ENCODE measurements at places on chromosomes 1 and 21. TPM values are rescaled to one million over a fixed set of nuclear protein-coding genes. Genes with fewer than 3 reads are reported as not detected.

DNA sequence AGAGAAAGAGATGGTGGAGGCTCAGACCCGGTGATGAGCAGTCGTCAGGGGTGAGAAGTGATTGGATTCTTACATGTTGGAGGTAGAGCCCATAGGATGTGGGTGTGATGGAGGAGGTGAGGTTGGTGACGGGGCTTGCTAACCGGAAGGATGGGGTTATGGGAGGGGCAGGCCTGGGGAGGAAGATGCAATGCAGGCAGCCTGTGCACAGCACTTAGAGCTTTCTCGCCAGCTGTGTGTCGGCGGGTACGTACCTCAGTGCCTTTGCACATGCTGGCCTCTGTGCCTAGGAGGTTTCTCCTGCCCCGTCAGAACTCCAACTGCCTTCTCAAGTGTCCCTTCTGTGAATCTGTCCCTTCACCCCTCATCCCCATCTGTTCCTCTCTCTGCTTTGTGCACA, 2.9 kb upstream of the BSND start:
- peaks cover 18% of the 10 kb centered on the region for H3K4me1 ChIP-seq
- H3K36me3 ChIP-seq, result no peaks in the 10 kb centered on the region
- no peak overlapping the region for H3K4me3 ChIP-seq

GRCh38 chr1:54488065-54488750, 59.8 kb upstream of the ACOT11 start:
- peak overlapping the region; percentile 99 for H3K27ac ChIP-seq
- peak overlapping the region; percentile 88 for H3K4me3 ChIP-seq
- peaks cover 54% of the 10 kb centered on the region for H3K4me1 ChIP-seq
- no peaks in the 10 kb centered on the region for H3K36me3 ChIP-seq
- peak; percentile 93 for DNase-seq
- H3K27me3 ChIP-seq, result no peaks in the 10 kb centered on the region

DNA sequence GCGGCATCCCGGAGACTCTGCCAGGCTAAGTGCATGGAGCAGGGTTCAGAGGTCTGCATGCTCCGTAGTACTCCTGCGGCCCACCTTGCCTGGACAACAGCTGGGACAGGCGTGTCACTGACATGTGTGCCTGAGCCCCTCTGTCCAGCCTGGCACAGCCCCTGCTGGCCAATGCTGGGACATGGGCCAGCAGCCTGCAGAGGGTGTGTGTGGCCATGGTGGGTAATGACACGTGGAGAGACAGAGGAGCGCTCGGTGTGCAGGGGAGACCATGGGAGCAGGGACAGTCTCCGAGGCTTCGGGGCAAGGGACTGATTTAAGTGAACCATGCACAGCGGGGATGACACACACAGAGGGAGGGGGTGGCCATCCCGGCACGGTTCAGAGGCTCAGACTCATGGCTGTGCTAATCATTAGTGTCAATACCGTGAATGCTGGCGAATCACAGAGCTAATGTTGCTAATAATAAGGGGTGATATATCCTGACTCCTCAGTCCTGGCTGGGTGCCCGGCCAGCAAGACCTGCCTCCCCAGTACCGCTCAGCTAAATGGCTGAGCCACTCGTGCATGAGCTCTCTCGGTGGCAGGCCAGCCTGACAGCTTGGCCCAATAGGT, 41.5 kb downstream of the IGSF21 start:
- no peak overlapping the region for H3K4me3 ChIP-seq
- peaks cover 37% of the 10 kb centered on the region for H3K27me3 ChIP-seq
- no peaks in the 10 kb centered on the region for H3K36me3 ChIP-seq
- H3K27ac ChIP-seq, result no peak overlapping the region

GRCh38 chr1:64315402-64315801, 112.0 kb downstream of the UBE2U start:
- H3K36me3 ChIP-seq, result no peaks in the 10 kb centered on the region
- H3K4me1 ChIP-seq, result no peaks in the 10 kb centered on the region
- H3K27ac ChIP-seq, result no peak overlapping the region

GRCh38 chr1:160578175-160578524, 1.1 kb downstream of the CD84 start:
- no peak for DNase-seq
- no peak overlapping the region for H3K4me3 ChIP-seq
- no peak overlapping the region for H3K27ac ChIP-seq

DNA sequence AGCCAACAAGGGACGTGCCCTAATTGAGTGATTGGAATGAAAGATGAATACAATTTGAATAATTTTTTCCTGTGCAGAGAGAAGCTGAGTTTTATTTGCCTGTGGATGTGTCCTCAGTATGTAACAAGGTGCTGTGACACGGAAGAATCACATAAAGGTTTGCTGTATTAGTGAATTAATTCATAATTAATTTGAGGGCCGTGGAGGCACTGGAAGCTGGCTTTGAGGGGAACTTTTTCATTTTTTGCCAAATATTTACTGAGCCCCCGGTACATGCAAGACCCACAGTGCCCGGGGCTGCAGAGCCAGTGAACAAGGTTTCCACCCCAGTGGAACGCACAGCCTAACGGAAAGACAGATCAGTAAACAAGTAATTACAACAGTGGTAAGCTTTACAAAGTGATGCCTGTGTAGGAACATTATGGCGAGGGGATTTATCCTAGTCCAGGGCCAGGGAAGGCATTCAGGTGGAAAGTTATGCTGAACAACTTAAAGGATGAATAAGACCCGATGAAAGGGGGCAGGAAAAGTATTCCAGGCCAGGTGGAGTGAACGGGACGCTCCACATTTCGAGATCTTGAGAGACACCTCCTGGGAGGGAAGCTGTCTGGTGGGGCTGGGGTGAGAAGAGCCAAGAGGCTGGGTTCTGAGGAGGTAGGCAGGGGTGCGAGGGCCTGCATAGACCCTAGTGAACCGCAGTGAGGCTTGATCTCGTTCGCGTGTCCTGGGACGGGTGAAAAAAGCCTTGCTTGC, 773 bp upstream of the RCC2 start:
- H3K27ac ChIP-seq, result peak overlapping the region; percentile 81
- H3K27me3 ChIP-seq, result peaks cover 6% of the 10 kb centered on the region
- peak overlapping the region; percentile 76 for H3K4me3 ChIP-seq

DNA sequence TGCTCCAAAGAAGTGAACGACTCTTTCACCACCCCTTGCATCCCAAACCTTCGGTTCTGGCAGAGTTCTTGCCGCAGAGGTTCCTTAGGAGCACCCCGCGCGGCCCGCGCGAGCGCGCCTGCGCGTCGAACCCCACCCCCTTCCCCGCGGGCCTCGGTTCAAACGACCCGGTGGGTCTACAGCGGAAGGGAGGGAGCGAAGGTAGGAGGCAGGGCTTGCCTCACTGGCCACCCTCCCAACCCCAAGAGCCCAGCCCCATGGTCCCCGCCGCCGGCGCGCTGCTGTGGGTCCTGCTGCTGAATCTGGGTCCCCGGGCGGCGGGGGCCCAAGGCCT, at the start of gene C1orf56:
Gene C1orf56 (plus strand): TSS at position 161 of the 334 bp plus-strand sequence. CDS start 97 bp downstream, at position 258.
- peaks cover 23% of the 10 kb centered on the region for H3K4me1 ChIP-seq
- H3K4me3 ChIP-seq, result peak within 1 kb of the TSS; percentile 98
- H3K27ac ChIP-seq, result peak within 1 kb of the TSS; percentile 96
- DNase-seq, result peak; percentile 77
- peaks cover 6% of the 10 kb centered on the region for H3K36me3 ChIP-seq
- H3K27me3 ChIP-seq, result no peaks in the 10 kb centered on the region

- no peaks in the 10 kb centered on the region for H3K27me3 ChIP-seq
- peaks cover 35% of the 10 kb centered on the region for H3K4me1 ChIP-seq
- peaks cover 7% of the 10 kb centered on the region for H3K36me3 ChIP-seq
These were observed 7.4 kb downstream of the HCRTR1 start for GRCh38 chr1:31624731-31625514.

DNA sequence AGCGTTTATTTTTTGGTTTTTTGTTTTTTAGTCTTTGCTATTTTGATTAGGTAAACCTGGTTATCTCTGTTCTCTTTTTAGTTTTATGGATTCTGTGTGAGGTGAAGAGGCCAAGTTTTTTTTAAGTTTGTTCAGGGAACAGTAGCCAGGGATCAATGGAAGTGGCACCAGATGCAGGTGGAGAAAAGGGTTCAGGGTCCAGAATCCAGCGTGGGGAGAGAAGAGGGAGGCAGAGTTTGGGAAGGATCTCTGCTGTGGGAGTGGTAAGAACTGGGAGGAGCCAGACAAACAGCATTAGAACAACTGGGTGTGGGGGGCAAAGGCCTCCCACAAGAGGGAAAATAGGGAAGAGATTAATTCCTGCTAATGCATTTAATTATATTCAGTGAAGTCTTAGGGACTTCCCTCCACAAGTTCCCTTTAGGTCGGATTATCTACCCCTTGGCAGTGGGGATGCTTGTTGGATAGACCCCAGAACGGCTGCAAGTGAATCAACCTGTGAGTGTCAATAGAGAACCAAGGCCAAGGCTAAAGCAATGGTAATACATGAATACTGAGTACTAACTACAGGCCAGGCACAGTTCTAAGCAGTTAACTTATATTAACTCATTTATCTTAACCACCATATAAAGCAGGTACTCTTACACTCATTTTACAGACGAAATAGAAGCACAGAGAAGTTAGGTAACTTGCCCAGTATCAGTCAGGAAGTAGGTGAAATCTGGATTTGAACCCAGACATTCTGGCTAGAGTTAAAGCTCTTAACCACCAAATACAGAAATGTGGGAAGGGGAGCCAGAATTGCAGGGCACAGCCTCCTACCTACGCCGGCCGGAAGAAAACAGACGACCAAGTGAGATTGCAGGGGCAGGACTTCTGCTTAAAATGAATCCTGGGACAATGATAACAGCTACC, 498 bp downstream of the GNAT2 start:
- no peaks in the 10 kb centered on the region for H3K36me3 ChIP-seq
- H3K27me3 ChIP-seq, result no peaks in the 10 kb centered on the region
- peak overlapping the region; percentile 97 for H3K27ac ChIP-seq
- DNase-seq, result no peak
- peak overlapping the region; percentile 93 for H3K4me3 ChIP-seq

GRCh38 chr1:77081834-77082233, 137.4 kb downstream of the PIGK start:
- no peak overlapping the region for H3K4me3 ChIP-seq
- peaks cover 8% of the 10 kb centered on the region for H3K36me3 ChIP-seq
- DNase-seq, result no peak
- H3K27ac ChIP-seq, result no peak overlapping the region
- no peaks in the 10 kb centered on the region for H3K27me3 ChIP-seq

GRCh38 chr21:43365611-43366426, 61.1 kb downstream of the SIK1 start:
- peaks cover 58% of the 10 kb centered on the region for H3K4me1 ChIP-seq
- no peak for DNase-seq
- H3K4me3 ChIP-seq, result no peak overlapping the region
- no peaks in the 10 kb centered on the region for H3K36me3 ChIP-seq

DNA sequence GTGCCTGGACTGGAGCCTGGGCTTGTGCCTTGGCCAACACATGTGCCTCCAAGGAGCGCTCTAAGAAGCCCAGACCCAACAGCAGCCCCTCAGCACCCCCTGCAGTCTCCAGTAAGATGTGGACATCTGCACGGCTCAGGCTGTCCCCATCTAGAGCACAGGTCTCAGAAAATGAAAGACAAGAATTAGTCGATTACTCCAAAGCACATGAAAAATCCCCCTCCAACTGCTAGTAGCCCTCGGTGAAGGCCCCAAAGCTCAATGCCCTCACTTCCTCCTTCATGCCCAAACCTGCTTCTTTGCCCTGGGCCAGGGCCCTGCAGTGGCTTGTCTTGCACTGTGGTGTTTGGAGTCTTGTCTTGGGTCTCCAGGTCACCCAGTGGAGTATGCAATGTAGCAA, 21.9 kb upstream of the ERO1B start:
- DNase-seq, result no peak
- no peak overlapping the region for H3K27ac ChIP-seq
- H3K27me3 ChIP-seq, result peaks cover 8% of the 10 kb centered on the region
- no peaks in the 10 kb centered on the region for H3K36me3 ChIP-seq
- no peak overlapping the region for H3K4me3 ChIP-seq

- peaks cover 1% of the 10 kb centered on the region for H3K4me1 ChIP-seq
- H3K4me3 ChIP-seq, result no peak overlapping the region
- no peak overlapping the region for H3K27ac ChIP-seq
These were observed 40.8 kb downstream of the KRTAP10-1 start for GRCh38 chr21:44499211-44499560.

- DNase-seq, result no peak
- peaks cover 4% of the 10 kb centered on the region for H3K36me3 ChIP-seq
- no peak overlapping the region for H3K27ac ChIP-seq
- no peak overlapping the region for H3K4me3 ChIP-seq
These were observed 83.0 kb downstream of the GPR161 start for GRCh38 chr1:168053681-168054080.

GRCh38 chr21:29073222-29074006, at the start of gene CCT8:
Gene CCT8 (minus strand): TSS chr21:29073648. CDS start chr21:29073590, 58 bp downstream.
- no peaks in the 10 kb centered on the region for H3K27me3 ChIP-seq
- peak within 1 kb of the TSS; percentile 99 for H3K4me3 ChIP-seq
- peak within 1 kb of the TSS; percentile 99 for H3K27ac ChIP-seq
- H3K4me1 ChIP-seq, result peaks cover 18% of the 10 kb centered on the region
- no peaks in the 10 kb centered on the region for H3K36me3 ChIP-seq
- DNase-seq, result peak; percentile 94

RNU1-4 gene
- total RNA-seq, result 3,937 TPM

DIP2A gene
- total RNA-seq, result 56.9 TPM

ILDR2 gene
- 1.1 TPM for total RNA-seq

NTRK1 gene
- 1.2 TPM for total RNA-seq

KCNT2 gene
- total RNA-seq, result 25.6 TPM

C1QTNF12 gene
- total RNA-seq, result 10.2 TPM

OR2AK2 gene
- not detected for total RNA-seq

ACTL8 gene
- total RNA-seq, result not detected

NID1 gene
- total RNA-seq, result 45.5 TPM

LRRIQ3 gene
- 0.29 TPM for total RNA-seq

All from mesothelial cell of epicardium (in vitro differentiated cells).